Right lobe of liver (tissue), 6 donors: ENCODE measurements at places on chromosomes 5 and 9. TPM values are rescaled to one million over a fixed set of nuclear protein-coding genes. Genes with fewer than 3 reads are reported as not detected.

- DNase-seq = no peak
Observed at GRCh38 chr5:73867345-73868335, 241.6 kb downstream of the ARHGEF28 start.

GRCh38 chr9:129436751-129437625, 183.9 kb downstream of the C9orf50 start:
- DNase-seq = no peak

DNA sequence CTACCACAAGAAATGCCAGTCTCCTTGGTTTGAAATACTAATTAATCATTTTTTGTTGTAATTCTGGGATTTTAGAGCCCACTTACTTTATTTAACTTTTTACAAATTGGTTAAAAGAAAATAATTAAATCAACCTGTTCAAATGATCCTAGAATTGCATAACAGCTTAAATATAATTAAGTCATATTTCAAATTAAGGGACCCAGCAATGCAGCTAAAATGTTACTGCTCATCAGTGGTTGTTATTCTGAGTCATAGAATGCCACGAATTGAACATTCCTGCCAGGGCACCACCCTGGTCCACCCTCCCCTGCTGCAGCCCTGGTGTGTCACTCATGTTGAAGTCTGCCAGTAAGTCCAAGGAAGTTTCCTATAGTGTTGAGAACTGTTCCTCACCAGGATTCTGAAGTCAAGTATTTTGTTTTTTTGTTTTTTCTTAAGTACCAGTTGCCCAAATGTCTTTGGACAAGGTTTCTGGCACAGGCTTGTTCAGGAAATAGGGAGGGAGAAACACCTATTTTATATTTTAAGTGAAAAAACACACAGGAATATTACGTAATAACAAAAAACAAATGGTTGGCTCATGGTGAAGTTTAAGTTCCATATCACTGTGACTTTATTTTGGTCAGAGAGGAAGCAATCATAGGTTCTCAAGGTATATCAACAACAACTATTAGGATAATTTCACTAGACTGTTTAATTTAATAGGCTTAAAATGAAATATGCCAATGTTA, 4.3 kb upstream of the ITGA1 start:
- no peak for DNase-seq

GRCh38 chr5:124056326-124056990, 544.5 kb downstream of the CSNK1G3 start:
- no peak for DNase-seq

Gene TMOD1
- 13.1 TPM for total RNA-seq

DNA sequence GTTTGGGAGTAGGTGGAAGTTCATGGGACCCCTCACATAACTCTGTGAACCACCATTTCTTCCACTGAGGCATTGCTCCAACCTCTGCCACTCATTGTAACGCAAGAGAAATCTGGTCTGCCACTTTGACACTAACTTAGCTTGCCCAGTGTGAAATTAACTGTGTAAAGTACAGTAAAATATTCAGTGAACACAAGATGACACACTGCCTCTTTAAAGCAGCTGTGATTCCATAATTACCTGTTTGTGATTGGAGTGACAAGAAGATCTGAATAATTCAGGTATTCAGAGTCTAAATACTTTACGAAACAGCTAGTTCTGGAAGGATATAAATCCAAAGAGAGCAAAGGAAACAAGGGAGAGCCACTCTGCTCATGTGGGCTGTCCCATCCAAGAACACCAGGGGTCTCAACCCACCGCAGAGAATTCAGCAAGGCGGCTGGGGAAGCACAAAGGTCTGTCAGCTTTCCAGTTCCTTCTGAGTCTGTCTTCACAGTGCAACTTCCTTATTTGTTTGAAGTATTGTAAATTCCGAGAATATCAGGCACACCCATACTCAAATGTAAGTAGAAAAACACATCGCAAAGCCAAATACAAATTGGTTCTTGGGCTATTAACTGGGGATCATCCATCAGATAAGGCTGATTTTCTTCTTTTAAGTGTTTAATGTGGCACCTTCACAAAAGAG, 86.9 kb downstream of the GNAQ start:
- no peak for DNase-seq
